Adrenal gland (tissue), 19 donors: ENCODE measurements at places on chromosomes 2 and 18. TPM values are rescaled to one million over a fixed set of nuclear protein-coding genes. Genes with fewer than 3 reads are reported as not detected.

Gene NRP2
- total RNA-seq: 168 TPM

Gene TRPM8
- total RNA-seq: not detected

Gene NEU4
- total RNA-seq: not detected

Gene CCDC178
- not detected for total RNA-seq

Gene LHCGR
- 2.2 TPM for total RNA-seq

Gene KYNU
- total RNA-seq: 11.8 TPM

Gene FEV
- 7.2 TPM for total RNA-seq

Gene TUBA3E
- not detected for total RNA-seq

Gene ACMSD
- 0.32 TPM for total RNA-seq

- DNase-seq: no peak
- H3K4me1 ChIP-seq: no peaks in the 10 kb centered on the region
- no peak overlapping the region for H3K27ac ChIP-seq
- H3K27me3 ChIP-seq: no peaks in the 10 kb centered on the region
- no peaks in the 10 kb centered on the region for H3K36me3 ChIP-seq
Measured at GRCh38 chr2:165631089-165631488, 161.6 kb downstream of the CSRNP3 start.

GRCh38 chr2:239706367-239706766, 305.5 kb upstream of the HDAC4 start:
- H3K4me1 ChIP-seq: no peaks in the 10 kb centered on the region
- H3K27me3 ChIP-seq: peaks cover 4% of the 10 kb centered on the region
- H3K36me3 ChIP-seq: no peaks in the 10 kb centered on the region
- H3K27ac ChIP-seq: no peak overlapping the region
- no peak overlapping the region for H3K4me3 ChIP-seq

GRCh38 chr18:74739926-74740325, 142.3 kb downstream of the ZNF407 start:
- H3K36me3 ChIP-seq: no peaks in the 10 kb centered on the region
- H3K4me3 ChIP-seq: no peak overlapping the region
- H3K27me3 ChIP-seq: no peaks in the 10 kb centered on the region
- H3K27ac ChIP-seq: no peak overlapping the region
- no peak for DNase-seq

DNA sequence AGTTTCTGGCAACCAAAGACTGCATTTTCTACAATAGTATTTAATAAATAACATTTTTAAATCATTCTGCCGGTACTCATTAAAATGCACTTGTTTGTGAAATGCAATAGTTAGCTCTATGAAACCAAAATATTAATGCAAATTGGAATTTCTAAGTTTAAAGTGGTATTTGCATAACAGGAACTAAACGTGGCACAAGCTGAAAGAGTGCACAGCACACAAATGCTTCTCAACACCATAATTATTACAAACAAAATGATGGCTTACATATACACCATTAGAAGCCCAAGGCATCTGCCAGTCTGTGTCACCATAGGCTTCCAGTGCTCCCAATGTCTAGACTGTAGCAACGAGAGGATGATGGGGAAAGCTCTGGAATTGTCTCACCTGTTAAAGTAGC, 280.5 kb downstream of the TCF4 start:
- H3K4me1 ChIP-seq: no peaks in the 10 kb centered on the region
- H3K4me3 ChIP-seq: no peak overlapping the region
- H3K27me3 ChIP-seq: no peaks in the 10 kb centered on the region
- no peaks in the 10 kb centered on the region for H3K36me3 ChIP-seq
- H3K27ac ChIP-seq: no peak overlapping the region

GRCh38 chr2:141601511-141602152, 529.2 kb downstream of the LRP1B start:
- no peaks in the 10 kb centered on the region for H3K4me1 ChIP-seq
- no peak for DNase-seq
- no peak overlapping the region for H3K27ac ChIP-seq
- no peak overlapping the region for H3K4me3 ChIP-seq

DNA sequence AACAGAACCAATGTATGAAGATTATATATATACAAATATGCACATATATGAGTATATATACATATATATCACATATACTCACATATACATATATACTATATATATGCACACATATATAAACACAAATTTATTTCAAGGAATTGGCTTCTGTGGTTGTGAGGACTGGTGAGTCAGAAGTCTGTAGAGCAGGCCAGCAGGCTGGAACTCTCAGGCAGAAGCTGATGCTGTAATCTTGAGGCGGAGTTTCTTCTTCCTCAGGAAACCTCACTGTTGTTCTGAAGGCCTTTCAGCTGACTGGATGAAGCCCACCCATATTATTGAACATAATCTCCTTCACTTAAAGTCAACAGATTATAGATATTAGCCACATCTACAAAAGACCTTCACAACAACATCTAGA, 143.9 kb upstream of the CREB1 start:
- H3K27ac ChIP-seq: no peak overlapping the region
- H3K27me3 ChIP-seq: no peaks in the 10 kb centered on the region
- no peak overlapping the region for H3K4me3 ChIP-seq
- no peak for DNase-seq

DNA sequence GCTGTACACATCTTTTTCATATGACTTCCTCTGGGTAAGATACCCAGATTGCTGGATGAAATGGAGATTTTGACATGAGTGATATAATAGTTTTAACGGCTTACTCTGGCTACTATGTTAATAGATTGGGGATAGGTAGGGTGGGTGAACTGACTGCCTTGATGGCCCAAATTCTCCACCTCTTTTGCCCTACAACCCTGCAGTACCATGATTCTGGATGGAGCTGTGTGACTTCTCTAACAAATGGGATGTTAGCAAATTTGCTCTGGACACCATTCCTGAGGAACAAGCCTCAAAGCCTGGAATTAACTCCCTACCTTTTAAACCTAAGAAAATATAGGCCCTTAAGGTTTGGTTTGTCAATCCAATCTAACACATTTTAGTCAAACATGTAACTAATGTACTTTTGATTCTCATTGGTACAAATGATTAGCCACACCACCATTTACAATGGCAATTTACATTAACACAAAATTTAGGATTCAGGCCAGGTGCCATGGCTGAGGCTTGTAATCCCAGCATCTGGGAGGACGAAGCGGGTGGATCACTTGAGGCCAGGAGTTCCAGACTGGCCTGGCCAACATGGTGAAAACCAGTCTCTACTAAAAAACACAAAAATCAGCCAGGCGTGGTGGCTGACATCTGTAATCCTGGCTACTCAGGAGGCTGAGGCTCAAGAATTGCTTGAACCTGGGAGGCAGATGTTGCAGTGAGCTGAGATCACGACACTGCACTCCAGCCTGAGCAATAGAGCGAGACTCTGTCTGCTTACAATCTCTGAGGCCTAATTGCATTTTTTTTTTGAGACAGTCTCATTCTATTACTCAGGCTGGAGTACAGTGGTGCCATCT, 12.8 kb downstream of the CLK1 start:
- H3K4me3 ChIP-seq: no peak overlapping the region
- H3K27ac ChIP-seq: no peak overlapping the region
- DNase-seq: no peak

GRCh38 chr2:61295981-61296380, 134.0 kb downstream of the C2orf74 start:
- H3K27me3 ChIP-seq: no peaks in the 10 kb centered on the region
- H3K4me3 ChIP-seq: no peak overlapping the region
- no peak overlapping the region for H3K27ac ChIP-seq

DNA sequence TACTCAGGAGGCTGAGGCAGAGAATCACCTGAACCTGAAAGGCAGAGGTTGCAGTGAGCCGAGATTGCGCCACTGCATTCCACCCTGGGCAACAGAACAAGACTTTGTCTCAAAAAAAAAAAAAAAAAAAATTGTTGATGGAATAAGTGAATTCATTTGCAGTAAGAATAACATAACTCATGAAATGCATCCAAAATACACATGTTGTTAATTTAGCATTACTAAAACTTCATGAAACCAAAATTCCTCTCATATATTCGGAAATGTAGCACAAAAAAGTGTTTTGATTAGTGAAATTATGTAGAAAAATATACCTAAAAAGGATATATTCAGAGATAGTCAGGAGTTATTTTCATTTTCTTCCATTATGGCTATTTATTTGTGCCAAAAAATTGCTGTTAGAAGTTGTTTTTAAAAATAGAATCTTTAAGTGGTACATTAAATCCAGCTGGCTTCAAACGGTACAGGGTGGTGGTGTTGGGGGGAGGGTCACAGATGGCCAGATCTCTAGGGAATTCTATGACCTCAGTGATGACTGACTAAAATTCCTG, 78.2 kb upstream of the UGP2 start:
- no peak for DNase-seq
- H3K4me1 ChIP-seq: no peaks in the 10 kb centered on the region
- H3K36me3 ChIP-seq: no peaks in the 10 kb centered on the region
- no peak overlapping the region for H3K27ac ChIP-seq
- H3K27me3 ChIP-seq: no peaks in the 10 kb centered on the region

DNA sequence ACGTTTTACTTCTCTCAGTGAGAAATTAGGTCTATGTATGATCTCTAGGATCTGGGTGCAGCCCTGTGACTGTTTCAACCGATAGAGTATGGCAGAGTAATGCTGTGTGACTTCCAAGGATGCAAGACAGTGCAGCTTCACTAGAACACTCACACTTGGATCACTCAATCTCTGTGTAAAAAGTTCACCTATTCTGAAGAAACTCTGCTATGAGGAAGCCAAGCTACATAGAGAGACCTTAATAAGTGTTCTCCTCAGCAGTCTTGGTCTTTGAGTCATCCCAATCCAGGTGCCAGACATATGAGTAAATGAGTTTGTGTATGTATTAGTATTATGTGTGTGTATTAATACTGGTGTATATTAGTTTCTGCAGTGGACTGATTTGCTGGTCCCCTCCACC, 335.0 kb downstream of the NR4A2 start:
- H3K36me3 ChIP-seq: no peaks in the 10 kb centered on the region
- no peak overlapping the region for H3K27ac ChIP-seq
- no peak overlapping the region for H3K4me3 ChIP-seq
- DNase-seq: no peak
- no peaks in the 10 kb centered on the region for H3K27me3 ChIP-seq
- no peaks in the 10 kb centered on the region for H3K4me1 ChIP-seq

DNA sequence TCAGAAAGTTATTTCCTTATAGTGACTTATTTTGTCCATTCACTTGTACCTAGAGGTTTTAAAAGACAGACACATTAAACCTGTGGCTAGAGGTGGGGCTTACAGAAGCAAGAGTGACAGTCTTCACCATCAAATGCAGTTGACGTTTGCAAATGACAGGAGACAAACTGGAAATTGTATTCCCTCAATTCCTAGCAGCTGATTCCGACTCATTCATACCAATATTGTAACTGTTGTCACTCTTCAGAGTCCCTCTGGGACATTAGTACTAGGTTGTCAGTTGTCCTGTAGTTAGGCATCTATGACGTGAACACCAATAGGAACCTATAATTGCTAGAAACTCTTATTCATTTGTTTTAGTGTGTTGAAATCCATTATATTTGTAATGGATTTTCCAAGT, 794.7 kb downstream of the DCC start:
- H3K27ac ChIP-seq: no peak overlapping the region
- no peak for DNase-seq
- H3K4me1 ChIP-seq: no peaks in the 10 kb centered on the region
- no peaks in the 10 kb centered on the region for H3K27me3 ChIP-seq
- no peak overlapping the region for H3K4me3 ChIP-seq
- no peaks in the 10 kb centered on the region for H3K36me3 ChIP-seq

GRCh38 chr2:118386641-118387302, 298.5 kb downstream of the INSIG2 start:
- H3K36me3 ChIP-seq: no peaks in the 10 kb centered on the region
- no peaks in the 10 kb centered on the region for H3K27me3 ChIP-seq
- no peak overlapping the region for H3K27ac ChIP-seq
- DNase-seq: no peak

GRCh38 chr18:76530846-76531245, 35.8 kb upstream of the ZNF516 start:
- peaks cover 11% of the 10 kb centered on the region for H3K4me1 ChIP-seq
- no peak overlapping the region for H3K27ac ChIP-seq
- H3K4me3 ChIP-seq: no peak overlapping the region
- no peaks in the 10 kb centered on the region for H3K27me3 ChIP-seq
- no peak for DNase-seq

DNA sequence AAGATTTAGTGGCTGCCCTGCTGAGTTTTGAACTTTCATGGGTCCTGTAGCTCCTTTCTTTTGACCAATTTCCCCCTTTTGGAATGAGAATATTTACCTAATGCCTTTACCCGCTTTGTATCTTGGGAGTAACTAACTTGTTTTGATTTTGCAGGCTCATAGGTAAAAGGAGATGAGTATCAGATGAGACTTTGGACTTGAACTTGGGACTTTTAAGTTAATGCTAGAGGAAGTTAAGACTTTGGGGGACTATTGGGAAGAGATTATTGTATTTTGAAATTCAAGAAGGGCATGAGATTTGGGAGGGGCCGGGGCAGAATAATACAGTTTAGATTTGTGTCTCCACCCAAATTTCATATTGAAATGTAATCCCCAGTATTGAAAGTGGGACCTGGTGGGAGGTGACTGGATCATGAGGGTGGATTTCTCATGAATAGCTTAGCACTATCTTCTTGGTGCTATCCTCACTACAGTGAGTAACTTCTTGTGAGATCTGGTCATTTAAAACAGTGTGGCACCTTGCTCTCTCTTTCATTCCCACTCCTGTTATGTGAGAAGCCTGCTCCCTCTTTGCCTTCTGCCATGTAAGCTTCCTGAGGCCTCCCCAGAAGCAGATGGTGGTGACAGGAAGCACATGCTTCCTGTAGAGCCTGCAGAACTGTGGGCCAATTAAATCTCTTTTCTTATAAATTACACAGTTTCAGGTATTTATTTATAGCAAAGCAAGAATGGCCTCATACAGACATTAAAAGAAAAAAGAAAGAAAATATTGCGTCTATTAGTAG, 6.1 kb downstream of the ADI1 start:
- no peak for DNase-seq
- no peaks in the 10 kb centered on the region for H3K27me3 ChIP-seq
- H3K4me1 ChIP-seq: no peaks in the 10 kb centered on the region
- no peaks in the 10 kb centered on the region for H3K36me3 ChIP-seq

- H3K36me3 ChIP-seq: no peaks in the 10 kb centered on the region
- H3K4me1 ChIP-seq: no peaks in the 10 kb centered on the region
- H3K4me3 ChIP-seq: no peak overlapping the region
- no peaks in the 10 kb centered on the region for H3K27me3 ChIP-seq
- peak; percentile 32 for DNase-seq
- H3K27ac ChIP-seq: no peak overlapping the region
Measured at GRCh38 chr2:162091325-162092007, 17.5 kb upstream of the DPP4 start.

- DNase-seq: no peak
- H3K4me3 ChIP-seq: no peak overlapping the region
- no peak overlapping the region for H3K27ac ChIP-seq
- no peaks in the 10 kb centered on the region for H3K36me3 ChIP-seq
Measured at GRCh38 chr2:130352237-130352636, 3.6 kb upstream of the PTPN18 start.

GRCh38 chr18:76754351-76754750, 68.0 kb upstream of the ZNF236 start:
- H3K4me1 ChIP-seq: no peaks in the 10 kb centered on the region
- H3K27ac ChIP-seq: no peak overlapping the region
- H3K27me3 ChIP-seq: no peaks in the 10 kb centered on the region
- H3K4me3 ChIP-seq: no peak overlapping the region
- DNase-seq: no peak

- H3K4me1 ChIP-seq: no peaks in the 10 kb centered on the region
- no peaks in the 10 kb centered on the region for H3K36me3 ChIP-seq
- H3K4me3 ChIP-seq: no peak overlapping the region
- no peaks in the 10 kb centered on the region for H3K27me3 ChIP-seq
- DNase-seq: no peak
Measured at GRCh38 chr2:187482796-187483195, 34.7 kb upstream of the CALCRL start.

- no peak overlapping the region for H3K4me3 ChIP-seq
- no peaks in the 10 kb centered on the region for H3K27me3 ChIP-seq
- DNase-seq: peak; percentile 63
- H3K36me3 ChIP-seq: no peaks in the 10 kb centered on the region
Measured at GRCh38 chr2:49770919-49771318, 616.6 kb upstream of the FSHR start.
